ENCODE measurements at places on chromosomes 16 and 17.
A peak's percentile ranks its signal among the peaks of the same experiment; 100 is the strongest.

GRCh38 chr16:86992587-86992986 lies 324.6 kb downstream of the C16orf95 start:
- no peak for DNase-seq

DNA sequence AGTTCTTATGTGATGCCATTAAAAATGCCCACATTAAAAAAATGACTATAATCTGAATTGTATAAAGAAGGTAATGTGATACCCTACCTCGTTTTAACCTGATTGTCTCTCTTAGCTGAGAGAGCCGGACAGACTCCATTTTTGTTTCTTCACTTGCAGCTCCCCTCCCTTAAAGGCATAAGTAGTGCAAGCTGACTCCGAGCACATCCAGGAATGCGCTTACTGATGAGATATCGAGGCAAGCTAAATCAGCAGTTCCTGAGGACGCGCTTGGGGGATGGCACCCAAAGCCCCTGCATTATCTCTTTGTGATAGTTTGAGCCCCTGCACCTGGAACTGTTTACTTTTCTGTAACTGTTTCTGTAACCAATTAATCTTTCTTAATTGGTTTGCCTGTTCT lies 6.3 kb downstream of the KRT24 start:
- no peak for DNase-seq

GRCh38 chr17:74202938-74203337 lies 540 bp upstream of the RPL38 start:
- no peak for DNase-seq

GRCh38 chr17:80236911-80237310 lies 16.7 kb downstream of the SLC26A11 start:
- no peak for DNase-seq

DNA sequence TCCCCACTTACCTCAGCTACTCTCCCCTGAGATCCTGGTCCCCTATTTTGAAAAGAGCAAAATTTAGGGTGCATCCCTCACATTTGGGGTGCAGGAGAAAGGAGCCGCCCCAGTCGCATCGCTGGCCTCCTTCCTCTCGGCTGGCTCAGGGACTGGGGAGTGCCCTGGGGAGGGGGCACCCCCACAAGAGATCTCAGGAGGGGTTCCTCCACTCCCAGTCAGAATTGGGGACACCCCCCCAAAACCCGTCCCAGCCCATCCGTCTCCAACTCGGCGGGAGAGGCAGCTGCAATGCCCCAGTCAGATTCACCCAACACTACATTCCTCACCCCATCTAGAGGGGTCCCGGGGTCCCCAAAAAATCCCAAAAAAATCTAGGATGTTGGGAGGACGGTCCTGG lies 3.5 kb upstream of the BCL6B start:
- DNase-seq, result no peak

DNA sequence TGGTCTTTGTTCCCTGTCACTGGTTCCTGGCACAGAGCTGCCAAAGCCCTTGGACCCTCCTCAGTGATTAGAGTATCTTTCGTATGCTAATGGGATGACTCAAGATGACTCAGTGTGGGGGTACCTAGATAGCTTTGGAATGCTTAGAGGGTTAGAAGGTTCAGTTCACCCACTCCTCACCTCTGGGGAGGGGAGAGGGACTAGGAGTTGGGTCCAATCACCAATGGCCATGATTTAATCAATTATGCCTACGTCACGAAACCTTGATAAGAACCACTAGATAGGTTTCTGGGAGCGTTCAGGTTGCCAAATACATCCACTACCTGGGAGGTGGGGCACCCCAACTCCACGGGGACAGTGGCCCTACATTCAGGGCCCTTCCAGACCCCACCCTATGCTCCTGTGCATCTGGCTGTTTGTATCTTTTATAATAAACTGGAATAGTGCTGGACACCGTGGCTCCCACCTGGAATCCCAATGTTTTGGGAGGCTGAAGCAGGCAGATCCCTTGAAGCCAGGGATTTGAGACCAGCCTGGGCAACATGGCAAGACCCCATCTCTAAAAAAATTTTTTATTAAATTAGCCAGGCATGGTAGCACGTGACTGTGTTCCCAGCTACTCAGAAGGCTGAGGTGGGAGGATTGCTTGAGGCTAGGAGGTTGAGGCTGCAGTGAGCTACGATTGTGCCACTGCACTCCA lies 29.2 kb upstream of the LITAF start:
- DNase-seq, result no peak

DNA sequence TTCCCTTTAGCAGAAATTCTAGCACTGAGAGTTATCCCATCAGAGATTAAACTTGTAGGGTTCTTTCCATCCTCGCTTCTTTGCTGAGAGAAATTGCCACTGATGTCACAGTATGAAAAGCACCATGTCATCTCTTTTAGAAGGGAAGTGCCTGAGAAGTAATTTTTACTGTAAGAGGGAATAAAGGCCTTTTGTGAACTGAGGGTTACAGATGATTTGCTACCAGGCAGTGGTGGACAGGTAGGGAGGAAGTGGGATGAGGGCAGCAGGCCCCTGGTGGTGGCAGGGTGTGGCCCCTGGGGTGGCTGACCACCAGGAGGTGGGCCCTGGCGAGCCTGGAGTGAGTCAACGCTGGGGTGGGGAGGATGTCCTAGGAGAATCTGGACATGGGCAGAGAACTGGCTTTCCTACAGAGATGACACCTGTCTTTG lies 6.4 kb upstream of the MILR1 start:
- DNase-seq, result no peak

- peak; percentile 46 for DNase-seq
Measured at GRCh38 chr17:19338031-19338990, 24.2 kb downstream of the B9D1 start.

DNA sequence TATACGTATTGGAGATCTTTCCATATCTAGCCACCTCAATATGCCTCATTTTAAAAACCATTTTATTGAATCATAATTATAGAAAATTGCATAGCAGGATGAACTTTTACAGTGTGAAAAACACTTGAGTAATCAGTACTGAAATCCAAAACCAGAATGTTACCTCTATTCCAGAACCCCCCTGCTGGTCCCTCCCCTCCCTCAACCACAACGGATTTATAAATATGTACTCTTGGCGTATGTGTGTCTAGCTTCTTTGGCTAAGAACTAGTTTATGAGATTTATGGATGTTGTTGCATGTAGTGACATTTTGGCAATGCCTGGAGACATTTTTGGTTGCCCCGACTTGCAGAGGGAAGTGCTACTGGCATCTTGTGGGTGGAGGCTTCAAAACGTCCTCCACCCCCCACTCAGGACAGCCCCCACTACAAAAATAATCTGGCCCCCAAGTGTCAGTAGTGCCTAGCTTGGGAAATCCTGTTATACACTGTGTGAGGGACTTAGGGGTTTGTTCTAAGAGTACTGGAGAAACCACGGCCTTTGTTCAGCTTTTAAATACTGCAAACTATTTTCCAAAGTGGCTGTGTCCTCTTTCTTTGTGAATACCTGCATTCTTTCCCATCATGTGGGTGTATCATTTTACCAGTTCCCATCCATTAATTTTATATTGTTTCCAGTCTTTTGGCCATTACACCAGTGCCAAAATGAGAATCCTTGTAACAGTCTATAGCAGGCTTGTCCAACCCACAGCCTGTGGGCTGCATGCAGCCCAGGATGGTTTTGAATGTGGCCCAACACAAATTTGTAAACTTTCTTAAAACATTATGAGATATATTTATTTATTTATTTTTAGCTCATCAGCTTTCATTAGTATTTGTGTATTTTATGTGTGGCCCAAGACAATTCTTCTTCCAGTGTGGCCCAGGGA lies 23.7 kb downstream of the ITPRIPL2 start:
- DNase-seq, result no peak

DNA sequence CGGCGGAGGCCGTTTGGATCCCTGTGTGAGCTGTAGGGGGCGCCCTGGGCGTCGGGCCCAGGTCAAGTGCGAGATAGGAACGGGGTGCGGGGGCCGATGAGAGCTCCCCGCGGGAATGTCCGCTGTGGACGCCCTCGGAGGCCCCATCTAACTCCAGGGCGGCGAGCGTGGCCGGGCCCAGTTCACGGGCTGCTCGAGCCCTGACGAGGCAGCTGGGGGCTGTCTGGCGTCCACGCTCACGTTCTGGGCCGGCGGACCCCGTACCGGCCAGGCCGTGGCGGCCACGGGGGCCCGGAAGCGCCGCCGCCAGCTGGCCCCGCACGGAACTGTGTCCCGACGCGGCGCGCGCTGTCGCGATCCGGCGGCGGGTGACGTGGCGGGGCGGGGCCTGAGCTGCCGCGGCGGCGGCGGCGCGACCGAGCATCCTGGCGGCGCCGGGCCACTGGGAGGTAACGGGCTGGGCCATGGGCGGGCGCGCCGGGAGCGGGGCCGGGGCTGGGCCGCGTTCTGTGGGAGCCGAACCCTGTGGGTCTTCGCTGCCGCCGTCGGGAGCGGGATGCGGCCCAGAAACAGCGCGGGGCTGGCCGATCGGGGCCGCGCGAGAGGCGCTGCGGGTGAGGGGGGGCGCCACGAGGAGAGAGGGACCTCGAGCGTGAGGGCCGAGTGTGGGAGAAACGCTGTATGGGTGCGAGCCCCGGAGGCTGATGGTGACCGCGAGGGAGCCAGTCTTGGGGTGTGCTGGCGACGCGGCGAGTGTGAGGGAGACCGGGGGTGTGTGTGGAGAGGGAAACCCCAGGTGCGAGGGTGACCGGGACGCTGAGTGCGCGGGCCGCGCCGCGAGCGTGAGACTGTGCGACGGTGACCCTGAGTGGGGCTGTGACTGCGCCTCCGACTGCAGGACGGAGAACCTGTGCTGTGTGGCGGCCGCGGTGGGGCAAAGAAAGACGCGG lies at the start of gene SLC7A6:
Gene SLC7A6, plus strand, starts transcription at position 399 of the 950 bp plus-strand sequence. CDS start 10,201 bp downstream, outside the sequence.
- peak; percentile 80 for DNase-seq

- no peak for DNase-seq
Measured at GRCh38 chr17:9810100-9810949, 11.6 kb downstream of the GSG1L2 start.

DNA sequence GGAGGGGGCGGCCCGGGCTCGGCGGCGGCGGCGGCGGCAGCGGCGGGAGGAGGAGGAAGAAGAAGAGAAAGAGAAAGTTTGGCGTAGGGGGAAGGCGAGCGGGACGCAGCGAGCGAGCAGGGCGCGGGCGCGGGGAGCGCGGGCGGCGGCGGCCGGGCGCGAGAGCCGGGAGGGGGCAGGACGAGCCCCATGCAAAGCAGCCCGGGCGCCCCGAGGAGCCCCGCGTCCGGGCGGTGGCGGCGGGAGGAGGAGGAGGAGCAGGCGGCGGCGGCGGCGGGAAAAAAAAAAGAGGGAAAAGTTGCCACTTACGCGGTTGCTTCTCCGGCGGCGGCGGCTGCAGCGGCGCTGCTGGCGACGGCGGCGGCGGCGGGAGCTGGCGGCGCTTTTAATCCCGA lies 10.3 kb upstream of the ZFHX3 start:
- DNase-seq, result no peak

GRCh38 chr16:65094009-65094408 lies 27.9 kb downstream of the CDH11 start:
- no peak for DNase-seq

DNA sequence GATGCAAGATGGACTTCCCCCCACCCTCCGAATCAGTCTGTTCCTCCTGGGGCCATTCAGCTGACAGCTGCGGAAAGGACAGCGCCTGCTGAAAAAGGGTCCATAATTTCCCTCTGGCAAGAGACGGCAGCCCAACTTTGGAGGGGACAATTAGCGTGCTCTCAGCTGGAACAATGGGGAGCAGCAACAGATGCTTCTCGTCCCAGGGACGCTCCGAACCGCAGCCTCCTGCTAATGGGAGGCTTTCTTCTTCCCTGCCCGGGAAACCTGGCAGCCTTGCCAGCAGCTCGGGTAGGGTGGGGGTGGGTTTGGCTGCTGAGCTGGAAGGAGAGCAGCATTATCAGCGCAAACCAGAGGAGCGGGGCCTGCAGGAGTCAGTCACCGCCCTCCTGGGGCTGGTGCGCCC lies 500.0 kb upstream of the SALL1 start:
- no peak for DNase-seq

DNA sequence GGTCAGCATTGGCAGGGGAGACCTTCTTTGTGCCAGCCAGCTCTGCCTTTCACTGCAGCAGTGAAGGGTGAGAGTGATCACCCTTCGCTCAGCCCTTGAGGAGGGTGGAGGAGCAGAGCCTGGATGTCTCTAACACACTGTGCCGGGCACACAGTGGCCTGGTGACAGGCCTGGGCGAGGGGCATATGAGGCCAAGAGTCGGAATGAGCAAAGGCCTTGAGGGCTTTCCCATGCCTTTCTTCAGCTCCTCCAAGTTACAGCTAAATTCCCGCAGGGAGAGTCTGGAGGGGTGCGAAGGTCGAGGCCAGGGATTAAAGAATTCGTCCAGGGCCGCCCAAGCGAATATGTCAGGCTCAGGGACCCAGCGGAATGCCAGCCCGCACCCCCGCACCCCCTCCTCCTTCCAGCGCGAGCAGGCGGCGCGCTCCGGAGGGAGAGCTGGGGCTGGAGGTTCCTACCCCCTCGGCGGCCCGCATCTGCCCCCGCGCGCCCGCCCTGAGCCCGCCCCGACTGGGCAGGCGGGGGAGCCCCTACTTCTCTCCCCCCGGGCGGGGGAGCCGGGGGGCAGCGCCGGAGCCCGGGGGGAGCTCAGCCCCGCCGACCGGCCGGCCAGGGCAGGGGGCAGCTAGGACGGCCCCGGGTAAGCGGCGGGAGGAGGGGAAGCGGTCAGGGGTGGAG lies at the start of gene RASL10B:
Gene RASL10B, plus strand, starts transcription at position 401 of the 678 bp plus-strand sequence. CDS start 3,546 bp downstream, outside the sequence.
- DNase-seq, result peak; percentile 23

GRCh38 chr16:63530974-63531373 lies 1494.7 kb upstream of the CDH8 start:
- no peak for DNase-seq

DNA sequence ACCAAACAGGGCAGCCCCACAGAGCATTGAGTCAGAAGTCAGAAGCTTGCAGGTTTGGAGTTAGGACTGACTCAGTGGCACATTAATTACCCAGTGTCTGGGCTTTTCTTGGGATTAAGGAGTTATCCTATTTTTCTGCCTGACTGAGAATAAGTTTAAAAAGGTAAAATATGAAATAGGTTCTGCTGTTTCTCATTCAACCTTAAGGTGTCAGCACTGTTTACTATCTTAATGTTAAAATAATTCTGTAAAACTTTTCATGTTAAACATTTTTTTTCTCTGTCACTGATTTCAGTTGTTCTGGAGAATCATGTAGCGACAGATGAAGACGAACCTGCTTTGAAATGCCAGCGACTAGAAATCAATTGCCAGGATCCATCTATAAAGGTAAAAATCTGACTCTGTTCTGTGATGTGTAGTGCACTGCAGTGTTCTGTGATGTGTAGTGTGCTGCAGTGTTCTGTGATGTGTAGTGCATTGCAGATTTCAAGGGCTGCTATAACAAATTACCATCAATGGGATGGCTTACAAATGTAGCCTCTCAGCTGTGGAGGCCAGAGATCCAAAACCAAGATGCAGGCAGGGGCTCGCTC lies 128.0 kb downstream of the LAT start:
- DNase-seq, result no peak

- no peak for DNase-seq
Measured at GRCh38 chr17:61614219-61614618, 23.2 kb upstream of the NACA2 start.

- DNase-seq, result no peak
Measured at GRCh38 chr16:12097523-12098428, 121.2 kb downstream of the SNX29 start.
